ENCODE measurements at places on chromosomes 6 and 20. TPM values are rescaled to one million over a fixed set of nuclear protein-coding genes. Genes with fewer than 3 reads are reported as not detected.

- no peaks in the 10 kb centered on the region for H3K4me1 ChIP-seq
- no peaks in the 10 kb centered on the region for H3K36me3 ChIP-seq
- H3K4me3 ChIP-seq, result no peak overlapping the region
- no peaks in the 10 kb centered on the region for H3K27me3 ChIP-seq
- no peak for DNase-seq
These were observed 899.0 kb downstream of the TFAP2A start for GRCh38 chr6:9515633-9516606.

GRCh38 chr6:119934816-119935215, 585.3 kb upstream of the MAN1A1 start:
- no peak for DNase-seq
- H3K4me1 ChIP-seq, result no peaks in the 10 kb centered on the region
- no peaks in the 10 kb centered on the region for H3K27me3 ChIP-seq

Gene C2
- 139 TPM for total RNA-seq

DNA sequence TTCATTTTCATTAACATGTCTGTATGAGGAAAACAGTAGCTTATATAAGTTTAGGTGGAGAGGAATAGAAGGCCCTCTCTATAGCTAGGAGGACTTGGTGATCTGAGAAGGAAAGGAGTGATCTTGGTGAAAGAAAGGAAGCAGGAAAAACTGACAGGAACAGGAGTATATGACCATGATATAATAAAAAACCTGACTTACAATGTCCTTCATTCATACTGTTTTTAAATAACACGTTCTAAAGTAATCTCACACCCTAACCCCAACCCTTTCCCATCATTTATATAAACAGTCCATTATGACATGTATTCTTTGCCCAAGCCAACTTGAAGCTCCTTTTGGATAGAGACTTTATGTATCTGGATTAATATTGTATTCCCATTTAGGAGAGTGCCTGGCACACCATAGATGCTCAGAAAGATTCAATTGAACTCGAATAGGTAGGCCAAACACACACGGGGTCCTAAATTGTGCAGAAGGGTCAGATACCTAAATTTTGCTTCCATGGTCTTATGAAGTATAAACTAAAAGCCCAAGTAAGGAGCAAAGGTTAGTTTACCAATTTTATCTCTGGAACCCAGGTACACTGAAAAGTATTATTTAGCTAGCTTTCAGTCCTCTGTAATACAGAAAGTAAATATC, 75.9 kb downstream of the OR2B2 start:
- peaks cover 66% of the 10 kb centered on the region for H3K4me1 ChIP-seq
- no peaks in the 10 kb centered on the region for H3K27me3 ChIP-seq
- peak overlapping the region; percentile 99 for H3K27ac ChIP-seq
- peak overlapping the region; percentile 49 for H3K4me3 ChIP-seq
- no peak for DNase-seq

DNA sequence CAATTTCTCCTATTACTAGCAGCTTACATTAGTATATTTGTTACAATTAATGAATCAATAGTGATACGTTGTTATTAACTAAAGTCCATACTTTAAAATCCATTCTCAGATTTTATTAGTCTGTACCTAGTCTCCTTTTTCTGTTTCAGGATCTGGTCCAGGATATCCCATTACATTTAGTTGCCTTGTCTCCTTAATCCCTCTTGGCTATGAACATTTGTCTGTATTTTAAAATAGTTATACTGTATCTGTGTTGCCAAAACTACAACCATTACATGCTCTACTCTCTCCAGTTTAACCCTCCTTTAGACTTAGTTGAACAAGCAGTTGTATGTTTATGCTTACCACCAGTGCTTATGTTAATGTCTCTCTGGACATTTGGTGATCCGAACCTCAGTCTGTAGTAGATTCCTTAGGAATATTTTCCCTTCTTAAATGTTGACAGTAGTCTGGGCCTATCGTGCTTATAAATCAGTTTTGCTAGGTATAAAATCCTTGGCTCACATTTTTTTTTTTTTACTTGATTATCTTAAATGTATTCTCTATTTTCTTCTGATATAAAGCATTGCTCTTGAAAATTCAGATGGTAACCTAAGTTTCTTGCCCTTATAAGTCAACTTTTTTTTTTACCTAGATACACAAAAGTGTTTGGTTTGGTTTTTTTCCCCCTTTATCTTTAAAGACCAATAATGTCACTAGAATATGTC, 12.2 kb downstream of the ALDH5A1 start:
- H3K36me3 ChIP-seq, result peaks cover 16% of the 10 kb centered on the region
- DNase-seq, result no peak
- H3K4me3 ChIP-seq, result no peak overlapping the region
- no peak overlapping the region for H3K27ac ChIP-seq
- no peaks in the 10 kb centered on the region for H3K27me3 ChIP-seq

DNA sequence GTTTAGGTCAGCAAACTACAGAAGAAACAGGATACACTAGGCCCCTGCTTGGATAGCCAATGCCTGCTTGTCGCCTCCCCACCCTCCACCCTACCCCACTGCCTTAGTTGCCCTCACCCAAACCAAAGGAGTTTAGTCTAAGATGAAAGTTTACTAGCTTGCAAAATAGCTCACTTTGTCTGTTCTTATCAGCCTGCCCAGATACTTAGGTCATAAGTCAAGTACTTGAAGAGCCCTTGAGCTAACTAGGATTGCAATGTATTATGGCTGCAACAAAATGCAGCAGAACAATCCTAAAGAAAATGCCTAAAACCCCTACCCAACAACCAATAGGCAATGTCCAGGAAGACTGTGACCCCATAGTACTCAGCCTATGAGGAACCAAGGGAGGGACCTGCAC, 7.3 kb upstream of the ENTPD6 start:
- peaks cover 15% of the 10 kb centered on the region for H3K27me3 ChIP-seq
- no peak overlapping the region for H3K4me3 ChIP-seq
- no peaks in the 10 kb centered on the region for H3K36me3 ChIP-seq

All from spleen (tissue), 13 donors.